ENCODE measurements at places on chromosomes 11 and 22. TPM values are rescaled to one million over a fixed set of nuclear protein-coding genes. Genes with fewer than 3 reads are reported as not detected.
A peak's percentile ranks its signal among the peaks of the same experiment; 100 is the strongest.

GRCh38 chr11:64268025-64268892 is 16.2 kb downstream of the BAD start:
- DNase-seq: no peak

- no peak for DNase-seq
Observed at GRCh38 chr11:86459682-86460460, 85.2 kb downstream of the CCDC81 start.

DNA sequence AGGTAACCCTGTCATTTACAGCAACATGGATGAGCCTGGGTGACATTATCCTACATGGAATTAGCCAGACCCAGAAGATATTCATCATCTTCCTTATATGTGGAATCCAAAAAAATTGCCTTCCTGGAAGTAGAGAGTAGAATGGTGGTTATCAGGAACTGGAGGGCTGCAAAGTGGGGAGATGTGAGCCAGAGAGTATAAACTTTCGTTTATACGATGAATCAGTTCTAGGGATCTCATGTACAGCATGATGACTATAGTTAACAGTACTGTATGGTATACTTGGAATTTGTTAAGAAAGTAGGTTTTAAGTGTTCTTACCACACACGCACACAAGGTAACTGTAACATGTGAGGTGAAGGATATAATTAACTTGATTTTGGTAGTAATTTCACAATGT is 79.1 kb downstream of the TBC1D22A start:
- DNase-seq: no peak

DNA sequence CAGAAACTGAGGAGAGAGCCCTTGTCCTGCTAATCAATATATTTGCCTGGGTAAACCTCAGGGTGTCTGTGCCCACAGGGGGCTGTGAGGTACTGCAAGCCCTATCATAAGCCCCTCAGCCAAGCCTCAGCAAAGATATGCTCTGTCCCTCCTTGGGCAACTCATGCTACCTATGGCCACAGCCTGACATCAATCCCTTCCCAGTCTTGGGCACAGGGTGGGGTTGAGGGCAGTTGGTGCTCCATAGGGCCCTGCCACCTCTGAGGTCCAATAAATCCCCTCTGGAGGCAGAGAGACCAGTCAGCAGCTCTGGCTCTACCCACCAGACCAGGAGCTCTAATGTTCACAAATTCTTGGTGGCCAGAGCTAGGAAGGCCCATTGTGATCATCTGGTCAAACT is 23.8 kb downstream of the TPBGL start:
- DNase-seq: no peak

DNA sequence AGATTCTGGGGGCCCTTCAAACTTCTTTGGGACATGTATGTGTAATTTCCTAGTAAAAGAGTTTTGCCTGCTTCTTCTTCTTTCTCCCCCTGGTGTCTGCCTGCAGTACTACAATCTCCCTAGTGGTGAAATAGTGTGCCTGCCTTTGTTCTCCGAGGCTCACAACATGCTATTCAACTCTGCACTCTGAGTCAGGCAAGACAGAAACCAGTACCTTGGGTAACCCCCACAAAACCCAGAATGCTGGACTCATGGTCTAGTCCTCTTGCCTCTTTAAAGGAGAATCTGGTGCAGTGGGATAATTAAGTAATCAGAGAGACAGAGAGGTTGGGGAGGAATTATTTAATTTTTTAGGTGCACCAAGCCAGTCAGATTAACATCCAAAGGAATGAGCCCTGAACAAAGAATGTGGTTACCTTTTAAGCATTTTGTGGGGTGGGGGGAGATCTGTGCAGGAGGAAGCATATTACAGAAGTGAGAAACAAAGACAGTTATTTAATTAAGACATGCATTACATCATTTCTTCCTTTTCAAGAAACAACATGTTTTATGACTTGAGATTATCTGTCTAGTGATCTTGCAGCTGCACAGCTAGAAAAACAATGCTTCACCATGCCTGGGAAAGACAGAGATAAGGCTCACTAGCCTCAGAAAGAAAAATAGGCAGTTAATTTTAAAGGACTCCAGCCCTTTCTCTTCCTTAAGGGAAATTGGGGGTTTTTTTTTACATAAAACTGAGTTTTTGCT is 11.0 kb upstream of the MS4A6A start:
- peak; percentile 80 for DNase-seq

- DNase-seq: no peak
Observed at GRCh38 chr22:24548812-24549211, 6.1 kb downstream of the GUCD1 start.

DNA sequence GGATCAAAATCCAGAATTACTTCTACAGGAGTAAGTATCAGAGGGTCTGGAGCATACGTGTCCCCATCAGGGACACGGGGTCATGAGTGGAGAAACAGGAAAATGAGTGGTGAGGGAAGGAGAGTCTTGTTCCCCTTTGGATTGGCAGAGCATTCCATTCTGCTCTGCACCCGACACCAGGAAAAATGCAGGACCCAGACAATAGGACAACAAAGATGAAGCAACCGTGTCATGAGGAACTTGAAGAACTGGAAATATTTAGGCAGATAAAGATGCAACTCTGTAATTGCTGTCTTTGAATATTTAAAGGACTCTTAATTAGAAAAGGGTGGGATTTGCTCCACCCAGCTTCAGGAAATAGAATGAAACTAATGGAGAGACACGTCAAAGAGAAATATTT is 89.0 kb upstream of the BLID start:
- no peak for DNase-seq

GRCh38 chr11:17298302-17298701 is 21.8 kb downstream of the NUCB2 start:
- DNase-seq: no peak

DNA sequence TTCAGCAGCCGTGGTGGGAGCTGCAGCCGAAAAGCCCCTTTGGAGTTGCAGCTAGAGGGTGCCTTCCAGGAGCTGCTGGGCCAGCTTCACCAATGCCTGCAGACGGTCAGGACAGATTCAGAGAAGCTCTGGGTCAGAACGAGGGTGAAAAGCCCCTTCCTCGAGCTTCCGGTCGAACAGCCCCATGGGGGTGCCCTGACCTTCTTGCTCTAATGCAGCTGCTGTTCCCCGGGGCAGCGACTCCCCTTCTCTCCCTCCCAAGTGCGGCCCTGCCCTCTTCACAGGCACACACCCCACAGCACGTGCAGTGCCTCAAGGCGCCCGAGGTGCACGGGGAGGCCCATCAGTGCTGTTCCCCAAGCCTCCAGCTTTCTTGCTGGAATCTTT is 9.6 kb upstream of the IFITM3 start:
- DNase-seq: no peak

DNA sequence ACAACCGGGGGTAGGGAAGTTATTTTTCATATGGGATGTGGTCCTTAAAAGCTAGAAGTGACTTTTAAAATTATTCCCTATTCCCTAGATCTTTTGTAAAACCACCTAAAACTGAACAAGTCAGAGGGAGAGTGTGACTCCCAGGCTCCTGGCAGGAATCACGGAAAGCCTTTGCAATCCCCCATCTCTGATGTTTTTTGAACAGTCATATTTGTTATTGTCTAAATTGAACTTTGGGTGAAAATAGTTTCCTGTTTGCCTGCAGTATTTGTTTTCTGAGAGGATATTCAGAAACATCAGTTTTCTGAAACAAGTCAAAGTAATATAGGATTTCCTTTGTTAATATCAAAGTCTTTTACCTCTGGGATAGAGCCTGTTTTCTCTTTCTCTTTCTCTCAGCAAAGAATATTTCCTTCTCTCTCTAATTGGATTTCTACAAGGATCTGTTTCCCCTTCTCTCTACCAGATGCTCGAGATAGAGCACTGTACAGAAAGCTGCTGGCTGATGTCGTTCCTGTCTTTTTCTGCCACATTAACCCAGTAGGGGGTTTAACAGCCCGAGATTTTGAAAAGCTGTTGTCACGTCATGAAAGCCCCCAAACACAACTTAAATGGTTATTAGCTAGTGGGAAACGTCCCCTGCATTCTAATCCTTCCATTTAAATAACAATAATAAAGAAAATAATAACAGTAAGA is 132.2 kb upstream of the PITPNB start:
- DNase-seq: no peak

DNA sequence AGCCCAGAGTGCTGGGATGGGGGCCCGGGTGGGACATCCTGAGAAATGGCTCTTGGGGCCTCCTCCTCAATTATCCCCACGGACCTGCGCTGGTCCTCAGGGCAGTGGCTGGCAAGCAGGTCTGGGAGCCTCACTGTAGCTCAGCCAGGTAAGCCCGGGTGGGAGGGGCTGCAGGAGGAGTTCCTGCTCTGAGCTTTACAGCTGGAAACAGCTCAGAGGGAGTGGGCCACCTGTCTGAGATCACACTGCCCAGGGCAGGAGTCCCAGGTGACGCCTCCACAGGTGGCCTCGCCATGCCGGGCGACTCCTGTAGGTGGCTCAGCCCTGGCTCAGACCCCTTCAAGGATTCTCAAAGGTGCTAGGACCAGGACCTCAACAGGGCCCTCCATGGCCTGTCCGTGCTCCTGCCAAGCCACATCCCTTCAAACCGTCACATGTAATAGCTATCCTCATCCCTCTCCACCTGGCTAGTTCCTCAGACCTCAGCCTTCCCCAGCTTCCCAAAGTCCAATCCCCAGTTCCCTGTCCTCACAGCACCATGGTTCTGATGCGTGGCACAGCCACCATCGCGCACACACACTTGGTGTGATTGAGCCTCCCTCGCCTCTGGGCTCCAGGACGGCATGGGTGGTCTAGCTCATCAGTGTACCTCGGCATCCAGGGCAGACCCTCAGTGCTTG is 3.6 kb upstream of the TSSK2 start:
- no peak for DNase-seq

GRCh38 chr22:46425016-46425415 is 89.5 kb downstream of the TRMU start:
- DNase-seq: no peak

DNA sequence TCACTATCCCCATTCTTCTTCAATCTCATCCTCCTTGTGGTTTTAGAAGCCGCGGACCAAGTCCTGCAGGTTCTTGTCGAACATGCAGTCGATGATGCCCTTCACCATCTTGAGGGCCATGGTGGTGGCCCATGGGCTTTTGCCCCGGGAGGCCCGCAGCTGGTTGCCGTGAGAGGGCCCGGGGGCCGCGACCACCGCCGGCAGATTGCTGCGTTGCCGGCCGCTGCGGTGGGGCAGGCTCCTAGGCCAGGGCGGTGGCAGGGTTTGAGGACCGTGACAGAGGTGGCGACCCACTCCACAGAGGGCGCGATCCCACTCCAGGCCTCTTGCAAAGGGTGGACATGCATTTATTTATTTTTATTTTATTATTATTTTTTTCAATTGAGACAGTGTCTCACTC is 67.0 kb downstream of the APOL5 start:
- DNase-seq: no peak

- DNase-seq: no peak
Observed at GRCh38 chr22:42726811-42727210, 6.1 kb upstream of the A4GALT start.

GRCh38 chr22:40081662-40082061 is 86.9 kb downstream of the FAM83F start:
- no peak for DNase-seq

GRCh38 chr11:2092464-2092910 is 46.7 kb downstream of the IGF2 start:
- no peak for DNase-seq

GRCh38 chr11:134571301-134571700 is 159.3 kb upstream of the B3GAT1 start:
- DNase-seq: no peak

DNA sequence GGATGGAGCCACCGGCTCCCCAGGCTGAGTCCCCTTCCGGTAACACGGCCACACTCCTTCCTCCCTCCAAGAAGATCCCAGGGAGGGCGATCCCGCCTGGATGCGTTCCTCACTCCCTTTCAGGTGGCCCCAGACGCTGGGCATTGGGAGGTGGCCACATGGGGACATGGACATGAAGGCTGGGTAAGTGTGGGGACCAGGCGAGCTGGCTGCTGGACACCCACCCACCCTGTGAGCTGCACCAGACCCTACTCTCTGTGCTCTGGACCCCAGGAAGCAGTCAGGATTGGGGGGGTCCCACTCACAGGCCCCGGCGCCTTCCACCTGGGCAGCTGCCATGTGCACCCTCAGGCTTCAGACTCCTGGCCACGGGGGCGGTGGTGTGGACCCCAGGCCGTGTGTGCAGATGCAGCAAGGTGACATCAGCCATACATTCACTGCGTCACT is 932.8 kb downstream of the BRD1 start:
- DNase-seq: no peak

DNA sequence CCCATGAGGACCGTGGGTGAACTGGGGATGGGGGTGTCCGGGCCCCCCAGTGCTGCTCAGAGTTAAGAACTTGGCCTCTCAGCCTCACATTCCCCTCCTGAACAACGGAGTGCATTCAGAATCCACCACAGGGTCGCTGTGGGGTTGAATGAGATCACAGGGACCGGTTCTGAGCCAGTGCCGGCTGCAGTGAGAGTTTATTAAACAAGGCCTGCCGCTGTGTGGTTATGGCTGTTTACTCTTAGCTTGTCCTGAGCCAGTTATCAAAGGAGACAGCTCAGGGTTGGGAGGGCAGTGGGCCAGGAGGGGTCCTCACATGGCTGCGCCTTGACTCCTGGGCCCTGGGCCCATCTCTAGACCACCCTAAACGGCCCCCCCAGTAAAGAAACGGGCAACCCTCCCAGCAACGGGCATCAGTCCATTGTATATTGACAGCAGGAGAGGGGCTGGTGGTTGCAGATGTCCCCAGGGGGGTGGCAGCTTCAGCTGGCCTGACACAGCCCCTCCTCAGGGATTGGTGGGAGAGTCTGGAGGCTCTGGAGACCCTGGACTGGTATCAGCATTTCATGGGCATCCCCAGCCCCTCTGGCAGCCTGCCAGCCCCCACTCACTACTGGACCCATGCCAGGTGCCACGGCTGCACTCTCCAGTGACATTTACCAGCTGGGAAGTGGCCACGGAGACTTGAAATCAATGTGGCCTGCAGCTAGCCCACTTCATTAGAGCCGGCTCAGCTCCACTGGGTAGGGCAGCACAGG is 15.1 kb upstream of the CABP7 start:
- peak; percentile 26 for DNase-seq

GRCh38 chr22:37204045-37204655 is 8.1 kb downstream of the SSTR3 start:
- no peak for DNase-seq

DNA sequence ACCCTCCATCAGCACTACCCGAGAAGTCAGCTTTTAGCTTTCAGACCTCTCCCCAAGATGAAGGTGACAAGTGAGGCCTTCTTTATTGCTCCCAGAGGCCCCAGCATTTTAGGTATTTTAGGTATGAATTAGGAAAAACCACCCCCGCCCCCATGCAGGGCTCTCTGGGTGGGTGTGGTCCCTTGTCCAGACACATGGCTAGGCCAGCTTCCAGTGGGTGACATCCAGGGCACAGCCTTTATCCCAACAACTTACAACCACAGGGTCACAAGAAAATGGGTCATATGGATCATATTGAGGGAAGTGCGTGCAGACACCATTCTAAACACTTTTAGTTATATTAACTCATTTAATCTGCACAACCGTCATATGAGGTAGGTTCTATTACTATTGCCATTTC is 42.1 kb downstream of the RIBC2 start:
- DNase-seq: no peak

Gene NOX4
- 4.1 TPM for total RNA-seq

Gene IL17REL
- total RNA-seq: not detected

Gene C1QTNF4
- not detected for total RNA-seq

Gene C22orf23
- 0.80 TPM for total RNA-seq

Gene RCOR2
- total RNA-seq: 0.80 TPM

Gene RTL10
- total RNA-seq: 7.1 TPM

Gene KRTAP5-7
- total RNA-seq: 0.08 TPM
